ENCODE measurements at places on chromosomes 12 and 14. TPM values are rescaled to one million over a fixed set of nuclear protein-coding genes. Genes with fewer than 3 reads are reported as not detected.

Gene PMCH
- polyA plus RNA-seq = not detected

Gene CLEC9A
- polyA plus RNA-seq = not detected

Gene ST8SIA1
- 0.10 TPM for polyA plus RNA-seq

Gene CLEC2A
- polyA plus RNA-seq = not detected

Gene AQP5
- 0.98 TPM for polyA plus RNA-seq

All from adipose tissue (tissue), 3 donors.